ENCODE measurements at places on chromosomes 12 and 14. TPM values are rescaled to one million over a fixed set of nuclear protein-coding genes. Genes with fewer than 3 reads are reported as not detected.

GRCh38 chr12:32285489-32285888, 113.9 kb upstream of the FGD4 start:
- DNase-seq = no peak

The ZDHHC22 gene
- not detected for total RNA-seq

- DNase-seq = peak; percentile 85
These were observed 59.1 kb downstream of the RASSF3 start for GRCh38 chr12:64669270-64669842.

The SIX6 gene
- not detected for total RNA-seq

DNA sequence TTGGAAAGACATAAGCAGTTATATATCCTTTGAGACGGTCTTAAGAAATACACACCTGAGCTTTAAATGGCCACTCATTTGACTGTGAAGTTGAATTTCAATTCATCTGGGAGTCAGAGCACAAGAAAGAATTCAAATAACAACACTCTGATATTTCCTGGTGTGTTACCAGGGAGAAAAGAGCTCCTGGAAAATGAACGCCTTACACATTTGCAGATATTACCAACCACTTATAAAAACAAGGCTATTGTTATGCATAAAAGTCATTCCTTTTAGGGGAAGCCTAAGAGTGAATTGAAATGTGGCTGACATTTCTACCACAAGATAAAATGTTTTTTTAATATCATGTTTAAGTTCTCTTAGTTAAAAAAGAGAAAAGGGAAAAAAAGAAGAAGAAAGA, 229.2 kb upstream of the PLEKHG7 start:
- no peak for DNase-seq

The ZNF385A gene
- 22.2 TPM for total RNA-seq

GRCh38 chr14:36057452-36058116, 118.9 kb downstream of the PTCSC3 start:
- DNase-seq = no peak

All from aorta (tissue), 5 donors.